Liver (tissue), 10 donors: ENCODE measurements at places on chromosomes 1 and 21.

- no peaks in the 10 kb centered on the region for H3K4me1 ChIP-seq
- no peak overlapping the region for H3K27ac ChIP-seq
- H3K36me3 ChIP-seq: peaks cover 50% of the 10 kb centered on the region
- DNase-seq: no peak
- H3K4me3 ChIP-seq: no peak overlapping the region
Observed at GRCh38 chr1:169867012-169867675, 26.6 kb downstream of the SCYL3 start.

- H3K27ac ChIP-seq: no peak overlapping the region
- H3K4me1 ChIP-seq: peaks cover 7% of the 10 kb centered on the region
- no peaks in the 10 kb centered on the region for H3K36me3 ChIP-seq
- H3K27me3 ChIP-seq: no peaks in the 10 kb centered on the region
- no peak for DNase-seq
Observed at GRCh38 chr1:203295796-203296195, 9.5 kb upstream of the BTG2 start.

DNA sequence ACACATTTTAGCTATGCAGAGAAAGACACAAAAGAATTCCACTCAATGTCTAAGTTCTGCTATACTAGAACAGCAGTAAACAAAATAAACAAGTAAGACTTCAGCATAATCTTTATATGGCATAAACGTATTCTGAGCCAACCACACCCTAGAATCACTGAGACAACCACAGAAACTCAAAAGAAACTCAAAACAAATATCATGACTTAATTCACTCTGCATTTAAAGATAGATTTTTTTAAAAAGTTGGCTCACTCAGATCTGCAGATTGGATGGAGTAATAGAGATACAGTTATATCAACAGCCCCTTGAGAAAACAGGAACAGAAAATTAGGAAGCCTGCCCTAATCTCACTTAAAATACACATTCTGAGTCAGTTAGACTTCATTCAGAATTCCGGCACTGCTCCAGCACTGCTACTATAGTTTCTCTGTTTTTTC lies 95.0 kb downstream of the COL24A1 start:
- H3K36me3 ChIP-seq: no peaks in the 10 kb centered on the region
- peaks cover 2% of the 10 kb centered on the region for H3K27me3 ChIP-seq
- no peaks in the 10 kb centered on the region for H3K4me1 ChIP-seq
- no peak for DNase-seq
- H3K4me3 ChIP-seq: no peak overlapping the region

DNA sequence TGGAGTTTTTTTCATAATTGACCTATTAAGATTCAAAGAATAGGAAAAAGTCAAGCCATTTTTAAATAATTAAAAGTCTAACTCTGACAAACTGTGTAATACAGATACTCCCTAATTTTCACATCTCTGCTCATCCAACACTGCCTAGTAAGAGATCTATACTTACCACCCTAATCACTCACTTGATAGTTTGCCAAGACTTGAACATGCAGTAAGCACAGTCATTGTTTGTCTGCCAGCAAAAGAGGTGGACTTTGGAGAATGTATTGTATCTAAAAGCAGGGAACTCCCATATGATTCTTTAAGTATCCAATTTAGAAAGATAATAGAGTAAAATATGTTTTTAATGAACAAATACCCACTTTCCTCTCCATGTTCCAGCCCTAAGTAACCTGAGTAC lies 15.5 kb downstream of the TMEM59 start:
- no peak for DNase-seq
- peaks cover 68% of the 10 kb centered on the region for H3K36me3 ChIP-seq
- no peak overlapping the region for H3K4me3 ChIP-seq
- H3K4me1 ChIP-seq: no peaks in the 10 kb centered on the region

- H3K27me3 ChIP-seq: no peaks in the 10 kb centered on the region
- H3K27ac ChIP-seq: no peak overlapping the region
- H3K4me1 ChIP-seq: no peaks in the 10 kb centered on the region
- no peaks in the 10 kb centered on the region for H3K36me3 ChIP-seq
Observed at GRCh38 chr21:18424276-18424675, 20.7 kb upstream of the TMPRSS15 start.

DNA sequence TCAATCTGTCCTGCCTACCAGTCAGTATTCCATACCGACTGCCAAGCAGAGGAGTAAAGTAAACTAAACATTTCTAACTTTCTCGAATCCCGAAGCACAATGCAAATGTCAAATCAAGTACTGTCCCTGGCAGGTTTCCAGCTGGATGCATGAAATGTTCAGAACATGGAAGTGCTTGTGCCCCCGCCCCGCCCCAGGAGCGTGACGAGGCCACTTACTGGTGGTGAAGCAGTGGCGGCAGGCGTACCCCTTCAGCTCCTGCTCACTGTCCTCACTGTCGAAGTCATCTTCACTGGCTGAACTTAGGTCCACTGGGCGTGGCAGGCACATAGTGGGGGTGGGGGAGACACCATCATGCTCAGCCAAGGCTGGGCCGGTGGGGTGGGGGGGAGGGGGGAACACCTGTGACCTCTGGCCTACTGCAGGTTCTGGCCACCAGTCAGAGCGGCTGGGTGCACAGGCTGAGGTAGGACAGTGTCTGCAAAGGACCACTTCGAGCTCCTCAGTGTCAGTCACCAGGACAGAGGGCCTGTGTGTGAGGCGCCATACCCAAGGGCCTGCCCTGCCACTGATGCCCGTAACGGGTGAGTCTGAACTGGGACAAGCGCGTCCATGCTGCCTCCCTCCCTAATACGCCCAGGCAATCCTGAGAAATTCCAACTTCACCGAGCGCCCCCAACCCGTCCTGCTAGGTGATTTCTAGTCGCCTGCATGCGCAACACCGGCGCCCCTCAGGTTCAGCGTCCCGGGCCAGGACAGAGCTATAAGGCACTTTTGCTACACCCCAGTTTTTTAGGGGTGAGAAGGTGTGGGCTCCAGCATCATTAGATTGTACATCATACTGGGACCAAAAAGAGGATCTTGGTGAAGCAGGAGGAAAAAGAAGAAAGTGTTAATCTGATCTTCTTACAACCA lies 46.9 kb downstream of the SLC45A1 start:
- no peak overlapping the region for H3K27ac ChIP-seq
- DNase-seq: no peak
- no peak overlapping the region for H3K4me3 ChIP-seq
- no peaks in the 10 kb centered on the region for H3K27me3 ChIP-seq

DNA sequence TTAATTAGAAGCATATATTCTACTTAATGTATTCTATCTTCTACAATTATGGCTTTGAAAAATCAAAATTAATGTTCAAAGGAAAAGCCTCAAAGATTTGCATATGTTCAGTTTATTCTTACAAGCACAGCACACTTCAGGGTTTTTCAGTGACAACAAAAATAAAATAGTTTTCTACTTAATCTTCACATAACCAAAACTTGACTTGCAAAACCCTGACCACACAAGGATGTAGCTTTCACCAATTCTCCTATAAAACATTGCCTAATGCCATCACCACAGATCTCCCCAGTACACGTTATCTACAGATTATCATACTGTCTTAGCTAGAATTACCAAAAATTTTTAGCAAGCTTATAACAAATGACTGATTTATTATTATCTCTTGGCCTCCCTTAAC lies 23.3 kb downstream of the LPAR3 start:
- H3K27ac ChIP-seq: no peak overlapping the region
- H3K36me3 ChIP-seq: no peaks in the 10 kb centered on the region
- no peak overlapping the region for H3K4me3 ChIP-seq
- H3K27me3 ChIP-seq: no peaks in the 10 kb centered on the region
- H3K4me1 ChIP-seq: no peaks in the 10 kb centered on the region
- no peak for DNase-seq

- no peaks in the 10 kb centered on the region for H3K4me1 ChIP-seq
- no peak overlapping the region for H3K4me3 ChIP-seq
- no peaks in the 10 kb centered on the region for H3K36me3 ChIP-seq
- DNase-seq: no peak
- no peak overlapping the region for H3K27ac ChIP-seq
Observed at GRCh38 chr1:166471359-166471758, 304.6 kb upstream of the FAM78B start.

- H3K4me1 ChIP-seq: no peaks in the 10 kb centered on the region
- H3K27ac ChIP-seq: no peak overlapping the region
- no peaks in the 10 kb centered on the region for H3K27me3 ChIP-seq
- no peak for DNase-seq
- no peak overlapping the region for H3K4me3 ChIP-seq
Observed at GRCh38 chr1:231062500-231063270, 22.6 kb upstream of the FAM89A start.

- no peaks in the 10 kb centered on the region for H3K36me3 ChIP-seq
- no peaks in the 10 kb centered on the region for H3K27me3 ChIP-seq
- H3K27ac ChIP-seq: no peak overlapping the region
Observed at GRCh38 chr1:42674682-42675081, 7.5 kb upstream of the YBX1 start.

- no peak overlapping the region for H3K27ac ChIP-seq
- DNase-seq: no peak
- no peaks in the 10 kb centered on the region for H3K27me3 ChIP-seq
- no peaks in the 10 kb centered on the region for H3K36me3 ChIP-seq
- peaks cover 2% of the 10 kb centered on the region for H3K4me1 ChIP-seq
- H3K4me3 ChIP-seq: no peak overlapping the region
Observed at GRCh38 chr1:93715529-93716126, 34.0 kb upstream of the BCAR3 start.

DNA sequence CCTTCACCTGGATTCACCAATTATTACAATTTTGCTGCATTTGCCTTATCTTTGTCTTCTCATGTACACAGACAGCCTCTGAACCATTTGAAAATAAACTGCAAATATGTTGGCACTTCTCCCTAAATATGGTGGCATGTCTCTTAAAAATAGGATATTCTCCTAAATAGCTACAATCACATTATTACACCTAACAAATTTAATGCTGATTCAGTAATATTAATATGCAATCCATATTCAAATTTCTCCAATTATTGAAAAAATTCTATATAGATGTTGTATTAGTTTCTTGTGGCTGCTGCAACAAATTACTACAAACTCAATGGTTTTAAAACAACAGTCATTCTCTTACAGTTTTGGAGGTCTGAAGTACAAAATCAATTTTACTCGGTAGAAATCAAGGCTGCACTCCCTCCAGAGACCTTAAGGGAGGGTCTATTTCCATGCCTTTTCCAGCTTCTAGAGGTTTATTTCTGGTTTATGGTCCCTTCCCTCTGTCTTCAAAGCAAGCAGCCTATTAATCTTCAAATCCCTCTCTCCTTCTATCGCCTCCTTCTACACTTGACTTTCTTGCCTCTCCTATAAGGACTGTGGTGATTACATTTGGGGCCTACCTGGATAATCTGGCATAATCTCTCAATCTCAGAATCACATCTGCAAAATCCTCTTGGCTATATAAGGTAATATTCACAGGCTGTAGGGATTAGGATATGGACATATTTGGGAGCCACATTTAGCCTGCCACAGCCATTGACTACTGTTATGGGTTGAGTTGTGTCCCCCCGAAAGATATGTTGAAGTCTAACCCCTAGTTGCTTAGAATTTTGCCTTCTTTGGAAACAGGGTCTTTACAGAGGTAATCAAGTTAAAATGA lies 52.5 kb upstream of the BOLA1 start:
- DNase-seq: no peak
- H3K27ac ChIP-seq: no peak overlapping the region
- H3K4me3 ChIP-seq: no peak overlapping the region
- peaks cover 26% of the 10 kb centered on the region for H3K4me1 ChIP-seq
- H3K27me3 ChIP-seq: no peaks in the 10 kb centered on the region

DNA sequence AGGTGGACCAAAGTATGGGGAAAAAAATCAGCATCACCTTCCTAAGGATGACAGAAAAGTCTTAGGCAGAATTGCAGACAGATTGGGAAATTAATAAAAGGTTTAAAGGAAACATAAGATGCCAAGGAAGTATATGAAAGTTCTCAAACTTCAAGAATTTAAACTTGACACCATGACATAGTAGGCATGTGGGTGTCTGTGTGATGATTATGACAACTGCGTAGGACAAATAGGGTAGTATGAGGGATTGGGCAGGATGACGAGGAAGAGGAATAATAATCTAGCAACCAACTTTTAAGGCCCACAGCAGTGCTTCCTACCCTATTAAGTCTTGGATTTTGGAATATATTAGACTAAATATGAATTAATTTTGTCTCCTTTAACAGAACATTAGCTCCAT lies 52.4 kb downstream of the HNRNPR start:
- H3K36me3 ChIP-seq: peaks cover 2% of the 10 kb centered on the region
- H3K27ac ChIP-seq: no peak overlapping the region
- DNase-seq: no peak
- H3K4me3 ChIP-seq: no peak overlapping the region
- peaks cover 4% of the 10 kb centered on the region for H3K4me1 ChIP-seq

DNA sequence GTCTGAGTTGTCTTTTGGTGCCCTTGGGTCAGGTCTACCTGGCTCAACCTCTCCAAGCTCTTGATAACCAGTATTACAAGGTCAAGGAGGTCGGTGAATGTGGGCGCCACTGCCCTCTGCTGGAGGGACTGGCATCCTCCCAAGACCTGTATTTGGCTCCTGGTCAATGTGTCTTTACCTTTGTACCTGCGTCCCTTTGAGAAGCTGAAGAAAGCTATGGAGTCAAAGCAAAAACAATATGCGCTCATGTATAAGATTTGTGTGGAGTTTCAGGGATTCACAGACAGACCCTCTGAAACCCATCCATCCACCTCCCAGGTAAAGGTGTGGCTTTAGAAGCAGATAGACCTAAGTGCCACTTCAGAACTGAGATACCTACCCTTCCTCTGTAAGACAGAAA lies 61.8 kb upstream of the NBL1 start:
- no peak overlapping the region for H3K4me3 ChIP-seq
- H3K27ac ChIP-seq: no peak overlapping the region
- no peaks in the 10 kb centered on the region for H3K4me1 ChIP-seq
- H3K36me3 ChIP-seq: no peaks in the 10 kb centered on the region
- DNase-seq: peak; percentile 66

GRCh38 chr1:41344708-41345159 lies 16.5 kb upstream of the FOXO6 start:
- H3K36me3 ChIP-seq: no peaks in the 10 kb centered on the region
- H3K4me1 ChIP-seq: no peaks in the 10 kb centered on the region
- no peak overlapping the region for H3K4me3 ChIP-seq
- DNase-seq: peak; percentile 14
- H3K27me3 ChIP-seq: no peaks in the 10 kb centered on the region

DNA sequence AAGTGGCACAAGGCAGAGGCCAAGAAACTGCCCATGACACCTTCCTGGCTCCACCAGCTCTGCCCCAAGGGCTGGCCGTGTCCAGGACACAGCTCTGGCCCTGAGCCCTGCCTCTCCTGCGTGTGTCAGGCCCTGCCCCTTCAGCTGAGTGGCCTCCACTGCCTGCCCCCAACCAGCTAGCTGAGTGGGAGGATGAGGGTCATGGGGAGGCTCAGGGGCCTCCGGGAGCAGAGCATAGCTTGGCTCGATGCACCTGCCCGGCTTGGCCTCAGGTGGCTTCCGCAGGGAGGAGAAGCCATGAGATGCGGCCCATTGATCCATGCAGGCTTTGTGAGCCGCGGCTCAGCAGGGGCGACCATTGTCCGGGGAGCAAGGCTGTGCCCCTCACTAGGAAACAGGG lies 108.7 kb upstream of the TTC34 start:
- no peaks in the 10 kb centered on the region for H3K27me3 ChIP-seq
- H3K36me3 ChIP-seq: no peaks in the 10 kb centered on the region
- no peak for DNase-seq
- H3K4me3 ChIP-seq: no peak overlapping the region
- H3K4me1 ChIP-seq: no peaks in the 10 kb centered on the region

GRCh38 chr1:180231506-180231921 lies 1.4 kb downstream of the LHX4 start:
- no peak for DNase-seq
- H3K27ac ChIP-seq: no peak overlapping the region
- peaks cover 60% of the 10 kb centered on the region for H3K4me1 ChIP-seq
